ENCODE measurements at places on chromosomes 6 and 20. TPM values are rescaled to one million over a fixed set of nuclear protein-coding genes. Genes with fewer than 3 reads are reported as not detected.

GRCh38 chr6:69584913-69585729 is 211.7 kb downstream of the LMBRD1 start:
- H3K4me3 ChIP-seq, result no peak overlapping the region
- no peak for DNase-seq
- no peak overlapping the region for H3K27ac ChIP-seq
- no peaks in the 10 kb centered on the region for H3K27me3 ChIP-seq
- H3K4me1 ChIP-seq, result no peaks in the 10 kb centered on the region

DNA sequence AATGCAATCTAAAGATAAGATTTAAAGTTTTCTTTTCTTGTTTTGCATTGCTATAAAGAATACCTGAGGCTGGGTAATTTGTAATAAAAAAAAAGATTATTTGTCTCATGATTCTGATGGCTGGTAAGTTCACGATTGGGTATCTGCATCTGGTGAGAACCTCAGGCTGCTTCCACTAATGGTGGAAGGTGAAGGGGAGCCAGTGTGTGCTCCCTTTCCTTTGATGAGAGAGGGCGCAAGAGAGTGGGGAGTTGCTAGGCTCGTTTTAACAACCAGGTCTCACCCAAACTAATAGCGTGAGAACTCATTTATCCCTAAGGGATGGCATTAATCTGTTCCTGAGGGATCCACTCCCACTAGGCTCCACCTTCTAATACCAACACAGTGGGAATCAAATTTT is 353.2 kb downstream of the BTBD3 start:
- no peaks in the 10 kb centered on the region for H3K36me3 ChIP-seq
- no peak overlapping the region for H3K27ac ChIP-seq
- H3K27me3 ChIP-seq, result no peaks in the 10 kb centered on the region
- H3K4me3 ChIP-seq, result no peak overlapping the region
- no peak for DNase-seq

DNA sequence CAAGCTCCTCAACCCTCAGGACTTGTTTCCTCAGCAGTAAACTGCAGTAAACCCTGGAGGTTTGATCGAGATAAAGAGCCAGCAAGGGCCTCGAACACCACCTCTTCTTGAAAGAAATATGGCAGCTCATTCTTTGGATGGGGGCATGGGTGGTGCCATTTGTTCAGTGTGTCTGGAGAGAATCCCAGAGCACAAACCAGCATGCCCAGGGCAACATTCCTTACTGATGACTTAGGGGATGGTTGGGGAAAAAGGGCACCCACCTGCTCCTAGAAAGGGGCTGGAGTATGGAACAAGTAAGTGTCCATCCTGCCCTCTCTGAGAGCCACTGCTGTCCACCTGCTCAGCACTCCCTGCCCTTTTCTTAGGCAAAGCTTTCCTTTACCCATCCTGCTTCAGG is 31.3 kb upstream of the ZFAND3 start:
- H3K36me3 ChIP-seq, result no peaks in the 10 kb centered on the region
- no peak for DNase-seq

DNA sequence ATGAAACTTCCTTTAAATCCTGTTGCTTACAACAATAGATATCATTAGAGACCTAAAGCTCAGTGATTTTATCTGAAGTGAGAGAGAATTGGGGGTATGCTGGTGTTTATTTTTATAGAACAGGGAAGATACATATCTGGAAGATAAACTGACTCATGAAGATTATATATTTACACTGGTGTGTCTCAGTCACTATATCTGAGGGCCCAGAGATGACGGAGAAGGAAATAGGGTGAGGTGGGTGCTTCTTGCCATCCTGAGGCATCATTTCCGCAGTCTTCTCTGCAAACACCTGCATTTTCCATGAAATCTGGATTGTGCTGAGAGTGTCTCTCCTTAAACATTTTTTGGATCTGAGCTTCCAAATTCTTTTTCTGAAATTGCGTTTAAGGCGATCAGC is 5.9 kb upstream of the PLCB1 start:
- no peak overlapping the region for H3K27ac ChIP-seq
- DNase-seq, result no peak
- no peaks in the 10 kb centered on the region for H3K27me3 ChIP-seq
- H3K36me3 ChIP-seq, result no peaks in the 10 kb centered on the region

DNA sequence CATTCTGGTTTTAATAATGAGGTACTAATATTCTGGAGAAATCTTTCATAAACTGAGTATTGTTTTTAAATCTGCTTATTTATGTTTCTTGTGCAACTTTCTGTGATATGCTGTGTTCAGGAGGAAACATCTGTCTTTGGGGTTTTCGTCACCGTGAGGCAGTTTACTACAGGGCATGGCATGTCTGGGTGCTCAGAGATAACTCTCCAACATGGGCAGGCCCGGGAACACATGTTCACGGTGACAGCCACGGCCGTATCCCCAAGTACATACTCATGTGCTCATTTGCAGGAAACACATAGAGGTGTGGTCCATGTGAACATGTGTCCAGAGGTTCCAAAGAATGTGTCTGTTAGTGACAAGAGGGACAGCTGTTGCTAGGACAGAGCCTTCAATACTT is 62.1 kb upstream of the CNKSR3 start:
- H3K4me1 ChIP-seq, result no peaks in the 10 kb centered on the region
- H3K27me3 ChIP-seq, result no peaks in the 10 kb centered on the region
- H3K36me3 ChIP-seq, result no peaks in the 10 kb centered on the region

DNA sequence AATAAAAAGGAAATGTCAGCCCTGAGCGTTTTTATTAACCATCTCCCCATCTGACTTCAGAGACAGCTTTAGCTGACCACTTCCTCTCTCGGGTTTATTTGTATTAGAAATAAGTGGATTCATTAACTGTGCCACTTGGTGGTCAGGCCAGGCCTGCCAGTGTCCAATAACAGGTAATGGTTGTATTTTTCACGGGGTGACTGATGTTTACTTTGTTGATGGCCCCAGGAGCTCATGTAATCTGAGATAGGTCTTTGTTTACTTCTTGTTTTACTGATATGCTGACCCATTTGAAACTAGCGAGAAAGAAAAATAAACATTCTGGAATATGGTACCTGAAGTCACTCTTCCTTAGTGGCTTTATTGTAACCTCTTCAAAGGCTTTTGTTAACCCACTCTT is 504.3 kb upstream of the SLC35B3 start:
- H3K4me1 ChIP-seq, result no peaks in the 10 kb centered on the region
- no peak for DNase-seq
- H3K27me3 ChIP-seq, result no peaks in the 10 kb centered on the region
- H3K4me3 ChIP-seq, result no peak overlapping the region
- no peak overlapping the region for H3K27ac ChIP-seq

DNA sequence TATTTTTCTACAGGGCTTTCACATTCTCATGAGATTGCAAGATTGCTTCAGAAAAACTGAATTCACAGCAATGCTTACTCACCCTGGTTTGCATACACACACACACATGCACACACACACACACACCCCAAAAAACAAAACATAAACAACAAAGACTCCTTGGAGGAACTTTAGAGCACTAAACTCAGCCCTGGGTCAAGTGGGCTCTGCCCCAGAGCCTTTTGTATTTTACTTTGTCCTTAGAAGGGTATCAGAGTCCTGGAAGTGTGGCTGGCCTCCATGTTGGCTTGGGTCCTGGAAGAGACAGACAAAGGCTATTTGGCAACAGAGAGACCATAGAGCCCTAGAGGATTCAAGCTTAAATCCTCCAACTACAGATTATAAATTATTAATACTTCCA is 8.0 kb upstream of the CST9 start:
- H3K4me1 ChIP-seq, result no peaks in the 10 kb centered on the region
- H3K4me3 ChIP-seq, result no peak overlapping the region

HTR1B gene
- not detected for total RNA-seq

SLC17A1 gene
- not detected for total RNA-seq

DNA sequence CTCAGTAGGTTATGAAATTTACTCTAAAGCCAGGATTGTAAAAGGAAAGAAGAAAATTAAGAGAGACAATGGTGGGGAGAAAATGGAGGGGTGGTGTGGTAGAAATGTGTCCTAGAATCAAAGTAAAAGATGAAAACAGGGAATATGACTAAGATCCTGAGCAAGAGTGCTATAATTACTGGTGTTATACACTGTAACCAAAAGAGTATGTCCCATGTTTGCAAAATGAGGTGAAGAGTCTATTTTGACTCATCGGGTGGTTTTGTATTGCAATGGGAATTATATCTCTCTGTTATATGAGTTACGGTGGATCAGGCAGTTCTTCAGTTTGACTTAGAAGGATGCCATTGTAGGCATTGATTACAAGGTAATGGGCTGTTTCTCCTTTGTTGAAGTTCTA is 8.5 kb downstream of the L3MBTL3 start:
- no peaks in the 10 kb centered on the region for H3K36me3 ChIP-seq
- no peak overlapping the region for H3K27ac ChIP-seq
- H3K4me1 ChIP-seq, result no peaks in the 10 kb centered on the region
- H3K27me3 ChIP-seq, result no peaks in the 10 kb centered on the region
- H3K4me3 ChIP-seq, result no peak overlapping the region
- DNase-seq, result no peak

DNA sequence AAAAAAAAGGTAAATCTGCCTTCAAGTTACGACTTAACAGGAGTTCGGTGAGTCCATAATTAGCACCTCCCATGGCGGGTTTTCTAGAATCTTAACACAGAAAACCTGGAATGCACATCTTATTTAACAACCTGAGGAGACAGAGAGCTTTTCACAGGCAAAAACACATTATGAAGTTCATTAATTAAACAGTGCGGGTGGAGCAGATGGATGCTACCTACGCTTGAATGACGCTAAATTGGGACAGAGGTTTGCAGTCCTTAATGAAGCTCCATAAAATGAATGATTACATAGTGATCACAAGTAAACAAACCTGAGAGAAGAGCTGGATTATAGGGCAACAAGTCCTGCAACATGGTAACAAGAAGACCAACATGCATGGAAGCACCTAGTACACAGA is 81.0 kb downstream of the INSM1 start:
- H3K27ac ChIP-seq, result no peak overlapping the region
- DNase-seq, result no peak
- peaks cover 16% of the 10 kb centered on the region for H3K4me1 ChIP-seq
- peaks cover under 1% of the 10 kb centered on the region for H3K36me3 ChIP-seq
- H3K27me3 ChIP-seq, result no peaks in the 10 kb centered on the region
- no peak overlapping the region for H3K4me3 ChIP-seq

DNA sequence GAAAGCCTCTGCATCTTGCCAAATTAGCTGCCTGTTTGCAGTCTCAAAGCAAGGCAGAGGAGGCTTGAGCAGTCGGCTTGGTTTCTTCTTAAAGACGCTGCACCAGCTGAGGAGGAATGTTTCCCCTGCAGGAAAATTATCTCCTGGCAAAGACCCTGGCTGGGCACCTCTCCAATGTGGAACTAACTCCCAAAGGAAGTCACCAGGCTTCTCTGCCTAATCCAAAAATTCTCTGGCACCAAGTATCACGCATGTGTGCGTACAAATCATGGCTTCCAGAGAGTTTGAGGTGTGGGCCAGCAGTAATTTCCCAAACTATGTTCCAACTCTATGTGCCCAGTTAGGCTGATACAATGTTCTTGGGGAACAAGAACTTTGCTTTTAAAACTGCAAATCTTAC is 176.2 kb downstream of the KIF16B start:
- H3K4me3 ChIP-seq, result no peak overlapping the region
- DNase-seq, result peak; percentile 75
- no peak overlapping the region for H3K27ac ChIP-seq
- H3K36me3 ChIP-seq, result no peaks in the 10 kb centered on the region
- H3K4me1 ChIP-seq, result peaks cover 40% of the 10 kb centered on the region
- no peaks in the 10 kb centered on the region for H3K27me3 ChIP-seq

FNDC1 gene
- total RNA-seq, result 0.07 TPM

DNA sequence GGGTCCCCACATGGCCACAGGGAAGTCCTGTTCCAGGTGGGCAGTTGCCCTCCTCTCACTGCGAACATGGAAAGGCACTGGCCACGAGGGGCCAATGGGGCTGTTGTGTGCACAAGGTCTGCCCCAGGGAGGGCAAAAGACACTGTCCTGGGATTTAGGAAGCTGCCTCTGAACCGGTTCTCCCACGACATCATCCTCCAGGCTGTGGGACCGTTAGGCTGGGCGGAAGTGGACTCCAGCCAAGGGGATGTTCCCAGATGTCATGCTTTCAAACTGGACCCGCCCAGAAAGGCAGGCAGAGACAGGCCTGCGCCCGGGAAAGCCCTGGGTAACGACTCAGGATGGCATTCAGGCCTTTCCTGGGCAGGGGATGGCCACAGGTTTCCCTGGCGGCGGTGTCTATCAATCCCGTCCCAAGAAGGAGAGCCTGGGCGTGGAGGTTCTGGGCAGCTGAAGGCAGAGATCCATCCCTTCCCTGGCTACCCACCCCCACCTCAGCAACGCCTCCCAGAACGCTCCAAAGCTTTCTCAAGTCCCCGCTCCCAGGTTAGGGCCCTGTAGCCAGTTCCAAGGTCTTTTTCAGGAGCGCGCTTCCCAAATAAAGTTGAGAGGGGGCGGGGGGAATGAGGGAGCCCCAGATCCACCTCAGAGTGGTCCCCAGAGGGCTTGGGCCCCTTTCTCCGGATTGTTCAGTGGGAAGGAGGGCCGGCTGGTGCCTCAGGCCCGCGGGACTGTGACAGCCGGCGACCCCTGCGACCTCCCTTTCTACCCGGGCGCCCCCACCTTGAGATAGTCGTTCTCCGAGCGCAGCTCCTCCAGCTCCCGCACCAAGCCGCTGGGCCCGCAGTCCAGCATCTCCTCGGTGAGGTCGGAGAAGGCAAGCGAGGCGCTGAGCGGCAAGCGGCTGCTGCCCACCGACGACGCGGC is 13.8 kb upstream of the TLDC2 start:
- no peaks in the 10 kb centered on the region for H3K36me3 ChIP-seq
- H3K27ac ChIP-seq, result peak overlapping the region; percentile 48
- H3K27me3 ChIP-seq, result peaks cover 24% of the 10 kb centered on the region
- H3K4me3 ChIP-seq, result peak overlapping the region; percentile 62
- DNase-seq, result peak; percentile 90
- H3K4me1 ChIP-seq, result peaks cover 13% of the 10 kb centered on the region

GRCh38 chr6:37960139-37960935 is 140.8 kb downstream of the ZFAND3 start:
- no peaks in the 10 kb centered on the region for H3K36me3 ChIP-seq
- H3K4me3 ChIP-seq, result no peak overlapping the region
- H3K27me3 ChIP-seq, result no peaks in the 10 kb centered on the region
- peaks cover 24% of the 10 kb centered on the region for H3K4me1 ChIP-seq
- DNase-seq, result no peak

GRCh38 chr6:25401711-25402110 is 122.5 kb downstream of the CARMIL1 start:
- DNase-seq, result no peak
- H3K4me3 ChIP-seq, result no peak overlapping the region
- no peak overlapping the region for H3K27ac ChIP-seq
- H3K36me3 ChIP-seq, result no peaks in the 10 kb centered on the region

DNA sequence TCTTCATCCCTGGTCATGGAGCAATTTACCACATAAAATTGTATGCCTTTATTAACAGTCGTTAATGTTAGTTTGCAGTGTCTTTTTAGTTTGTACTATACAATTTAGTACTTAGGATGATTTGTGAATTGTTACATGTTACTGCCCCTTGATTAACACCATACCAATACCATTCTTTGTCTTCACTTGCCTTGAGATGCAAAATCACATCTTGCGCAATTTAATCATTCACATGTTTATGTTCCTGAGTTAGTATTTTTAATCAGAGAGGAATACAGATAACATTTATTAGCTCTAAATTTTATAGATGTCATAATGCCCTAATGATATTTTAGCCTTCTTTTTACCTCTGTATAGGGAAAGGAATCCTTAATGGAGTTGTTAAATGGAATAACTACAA is 114.1 kb downstream of the SCAF8 start:
- no peaks in the 10 kb centered on the region for H3K27me3 ChIP-seq
- H3K4me3 ChIP-seq, result no peak overlapping the region
- no peak overlapping the region for H3K27ac ChIP-seq
- no peak for DNase-seq
- peaks cover 10% of the 10 kb centered on the region for H3K4me1 ChIP-seq

GRCh38 chr6:25458485-25458884 is 179.3 kb downstream of the CARMIL1 start:
- no peak overlapping the region for H3K27ac ChIP-seq
- H3K4me3 ChIP-seq, result no peak overlapping the region
- no peak for DNase-seq
- H3K4me1 ChIP-seq, result no peaks in the 10 kb centered on the region
